Left ventricle myocardium inferior (tissue), 1 donor: ENCODE measurements at places on chromosomes 16 and 17. TPM values are rescaled to one million over a fixed set of nuclear protein-coding genes. Genes with fewer than 3 reads are reported as not detected.

- DNase-seq, result no peak
These were observed 126.0 kb downstream of the RBFOX3 start for GRCh38 chr17:79484600-79485418.

C17orf107 gene
- total RNA-seq, result 0.80 TPM

DNA sequence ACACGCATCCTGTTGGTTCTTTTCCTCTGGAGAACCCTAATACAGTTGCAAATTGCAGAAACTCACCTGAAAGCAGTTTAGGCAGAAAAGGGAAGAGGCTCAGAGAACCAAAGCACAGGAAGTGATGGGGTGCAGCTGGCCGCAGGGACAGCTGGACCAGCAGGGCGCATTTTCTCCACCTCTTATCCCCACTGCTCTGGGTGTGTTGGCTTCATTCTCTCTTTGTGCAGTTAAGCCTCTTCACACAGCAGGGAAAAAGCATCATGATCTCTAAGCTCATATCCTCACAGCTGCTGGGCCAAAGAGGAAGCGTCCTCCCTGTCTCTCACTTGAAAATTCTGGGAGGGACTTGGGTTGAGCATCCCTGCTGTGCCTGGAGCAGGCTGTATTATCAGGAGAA lies 20.0 kb upstream of the LRRC75A start:
- DNase-seq, result no peak

DNA sequence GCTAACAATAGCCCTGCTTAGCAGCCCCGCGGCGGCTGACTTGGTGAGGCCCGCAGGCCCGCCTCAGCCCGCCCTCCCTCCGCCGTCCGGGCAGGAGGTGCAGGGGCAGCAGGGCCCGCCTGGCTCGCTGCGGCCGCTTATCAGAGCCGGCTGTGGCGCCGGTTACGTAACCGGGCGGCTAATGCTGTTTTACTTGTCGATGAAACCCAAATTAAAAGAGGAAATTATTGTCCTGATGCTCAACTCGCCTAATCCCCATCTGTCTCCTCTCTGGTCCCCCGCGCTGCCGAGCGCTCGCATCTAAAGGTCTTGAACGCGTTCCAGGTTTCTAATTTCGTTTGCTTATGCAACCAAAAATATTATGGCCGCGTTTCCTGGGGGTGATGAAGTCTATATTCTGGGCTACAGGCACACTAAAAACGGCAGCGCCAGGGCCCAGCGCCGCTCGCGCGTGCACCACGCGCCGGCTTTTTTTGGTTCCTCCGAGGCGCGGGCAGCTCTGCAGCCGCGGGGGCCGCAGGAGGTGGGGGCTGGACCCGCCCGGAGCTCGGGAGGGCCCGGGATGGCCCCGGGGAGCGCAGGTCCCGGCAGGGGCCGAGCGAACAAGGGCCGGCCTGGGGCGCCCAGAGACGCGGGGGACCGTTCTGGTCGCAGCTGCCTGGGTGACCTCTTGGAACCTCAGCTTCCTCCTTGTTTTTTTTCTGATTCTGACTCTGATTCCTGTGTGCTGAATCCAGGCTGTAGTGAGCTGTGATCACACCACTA lies 65.2 kb upstream of the TOB1 start:
- peak; percentile 90 for DNase-seq

ZNF778 gene
- 8.7 TPM for total RNA-seq

CA5A gene
- total RNA-seq, result not detected

- DNase-seq, result no peak
These were observed 192.8 kb downstream of the FTO start for GRCh38 chr16:53896722-53897121.

DNA sequence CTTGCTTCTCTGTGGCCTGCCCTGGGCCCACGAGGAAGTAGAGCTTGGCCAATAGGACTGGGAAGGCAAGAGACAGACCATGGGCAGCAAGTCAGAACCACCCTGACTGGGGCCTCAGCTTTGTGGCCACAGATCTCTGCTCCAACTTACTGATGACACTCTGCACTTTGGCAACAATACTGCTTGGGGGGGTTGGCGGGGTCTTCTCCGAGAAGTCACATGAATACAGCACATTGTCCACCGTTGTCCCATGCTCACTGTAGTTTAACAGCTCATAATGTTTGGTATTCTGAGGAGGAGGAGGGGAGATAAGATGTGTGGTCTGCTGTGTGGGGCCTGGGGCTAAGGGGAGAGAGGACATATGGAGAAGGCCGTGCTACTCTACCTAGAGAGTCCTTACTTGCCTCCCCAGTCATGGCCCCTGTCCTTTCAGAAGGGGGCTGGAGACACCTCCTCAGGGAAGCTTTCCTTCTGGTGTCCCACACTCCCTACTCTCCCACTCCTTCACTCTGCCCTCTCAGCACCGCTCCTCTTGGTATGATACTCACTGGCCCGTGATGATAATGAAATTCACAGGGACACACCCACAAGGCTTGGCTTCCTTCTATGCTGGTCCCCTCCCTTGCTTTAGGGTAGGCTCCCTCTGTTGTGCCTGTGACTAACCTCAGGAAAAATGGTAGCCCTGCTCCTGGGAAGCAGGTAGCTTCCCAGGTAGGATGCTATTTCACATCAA lies 4.0 kb upstream of the DHRS13 start:
- DNase-seq, result no peak

- no peak for DNase-seq
These were observed 16.8 kb downstream of the CPD start for GRCh38 chr17:30395398-30396022.

GRCh38 chr17:68089881-68090280 lies 54.3 kb downstream of the KPNA2 start:
- DNase-seq, result peak; percentile 32

GRCh38 chr17:36817483-36818048 lies 119.7 kb upstream of the LHX1 start:
- no peak for DNase-seq

EFCAB5 gene
- total RNA-seq, result not detected

DNA sequence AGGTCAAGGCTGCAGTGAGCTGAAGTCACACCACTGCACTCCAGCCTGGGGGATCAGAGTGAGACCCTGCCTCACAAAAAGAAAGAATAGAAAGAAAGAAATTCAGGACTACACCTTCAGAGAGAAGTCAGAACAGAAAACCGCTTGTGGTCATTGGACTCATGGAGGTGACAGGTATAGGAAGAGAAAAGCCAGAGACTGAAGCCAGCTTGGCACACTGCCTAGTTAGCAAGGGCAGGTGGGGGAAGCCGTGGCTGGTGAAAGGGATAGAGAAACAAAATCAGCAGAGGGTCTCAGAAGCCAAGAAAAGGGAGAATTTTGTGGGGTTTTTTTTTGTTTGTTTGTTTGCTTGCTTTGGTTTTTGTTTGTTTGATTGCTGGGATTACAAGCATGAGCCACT lies 32.9 kb upstream of the SKAP1 start:
- DNase-seq, result no peak
